CD4-positive, alpha-beta T cell treated with Interleukin-17A for 4 hours (primary cell): ENCODE measurements at places on chromosomes 12 and 14.

DNA sequence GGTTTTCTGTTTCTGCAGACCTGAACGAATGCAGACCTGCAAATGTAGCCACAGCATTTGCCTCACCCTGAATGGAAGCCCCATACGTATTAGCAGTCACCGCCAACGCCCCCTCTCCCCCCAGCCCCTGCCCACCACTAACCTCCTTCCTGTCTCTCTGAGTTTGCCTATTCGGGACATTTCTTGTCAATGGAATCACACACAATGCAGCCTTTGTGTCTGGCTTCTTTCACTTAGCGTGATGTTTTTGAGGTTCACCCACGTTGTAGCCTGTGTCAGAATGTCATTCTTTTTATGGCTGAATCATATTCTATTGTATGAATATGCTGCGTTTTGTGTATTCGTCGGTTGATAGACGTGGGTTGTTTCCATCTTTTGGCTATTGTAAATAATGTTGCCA lies 178.6 kb downstream of the AACS start:
- DNase-seq, result no peak

DNA sequence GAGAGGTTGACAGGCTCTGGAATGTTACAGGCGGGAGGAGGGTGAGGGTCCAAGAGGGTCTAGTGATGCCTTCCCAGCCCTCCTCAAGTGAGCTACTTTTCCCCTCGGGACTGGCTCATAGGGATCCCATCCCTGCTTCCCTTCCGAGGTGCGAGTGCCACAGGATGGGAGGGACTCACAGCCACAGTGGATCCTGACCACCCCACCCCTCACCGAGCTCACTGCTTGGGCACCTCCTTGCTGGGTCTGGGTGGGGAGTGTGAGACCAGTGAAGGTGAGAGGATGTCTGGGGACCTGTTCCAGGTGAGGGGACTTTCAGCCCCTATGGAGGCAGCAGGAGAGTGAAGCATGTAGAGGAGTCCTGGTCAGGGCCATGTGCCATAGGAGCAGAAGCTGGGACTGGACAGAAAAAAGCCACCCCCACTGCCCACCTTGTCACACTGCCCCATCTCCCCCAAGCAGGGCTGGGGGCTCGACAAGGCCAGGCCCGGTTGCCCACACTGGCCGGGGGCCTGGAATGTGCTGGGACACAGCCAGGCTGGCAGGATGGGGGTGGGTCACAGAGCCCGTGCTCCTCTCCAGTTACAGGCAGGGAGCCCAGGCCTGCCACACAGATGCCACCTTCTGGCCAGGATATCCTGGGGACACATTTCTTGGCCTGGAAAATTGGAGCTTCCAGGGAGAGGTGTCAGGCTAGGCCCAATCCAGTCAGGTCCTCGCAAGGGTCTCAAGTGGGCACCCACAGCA lies 1.7 kb upstream of the TNS2 start:
- no peak for DNase-seq

- no peak for DNase-seq
Measured at GRCh38 chr14:63910583-63911363, 58.0 kb downstream of the SYNE2 start.

- DNase-seq, result no peak
Measured at GRCh38 chr12:52007982-52008510, 1.3 kb downstream of the TAMALIN start.

GRCh38 chr14:71397371-71397770 lies 490.1 kb downstream of the PCNX1 start:
- no peak for DNase-seq

DNA sequence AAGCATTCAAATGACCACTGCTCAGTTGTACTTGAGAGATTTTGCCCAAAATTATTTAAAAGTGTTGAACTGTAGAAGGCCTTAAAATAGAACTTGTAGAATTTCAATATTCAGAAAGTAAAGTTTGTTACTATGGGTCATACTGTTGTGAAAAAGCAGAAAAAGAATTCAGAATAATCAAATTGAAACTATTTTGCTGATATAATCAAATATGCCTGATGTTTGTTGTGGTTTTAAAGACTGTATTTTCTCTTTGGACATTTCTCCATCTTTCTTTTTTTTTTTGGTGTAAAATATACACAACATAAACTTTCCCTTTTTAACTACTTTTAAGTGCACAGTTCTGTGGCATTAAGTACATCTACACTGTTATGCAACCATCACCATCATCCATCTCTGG lies 374.7 kb downstream of the APAF1 start:
- DNase-seq, result no peak

- no peak for DNase-seq
Measured at GRCh38 chr12:118330421-118331018, 42.2 kb downstream of the TAOK3 start.

GRCh38 chr12:129790331-129790730 lies 113.5 kb downstream of the TMEM132D start:
- no peak for DNase-seq

- no peak for DNase-seq
Measured at GRCh38 chr14:72615451-72616121, 278.3 kb downstream of the DPF3 start.

DNA sequence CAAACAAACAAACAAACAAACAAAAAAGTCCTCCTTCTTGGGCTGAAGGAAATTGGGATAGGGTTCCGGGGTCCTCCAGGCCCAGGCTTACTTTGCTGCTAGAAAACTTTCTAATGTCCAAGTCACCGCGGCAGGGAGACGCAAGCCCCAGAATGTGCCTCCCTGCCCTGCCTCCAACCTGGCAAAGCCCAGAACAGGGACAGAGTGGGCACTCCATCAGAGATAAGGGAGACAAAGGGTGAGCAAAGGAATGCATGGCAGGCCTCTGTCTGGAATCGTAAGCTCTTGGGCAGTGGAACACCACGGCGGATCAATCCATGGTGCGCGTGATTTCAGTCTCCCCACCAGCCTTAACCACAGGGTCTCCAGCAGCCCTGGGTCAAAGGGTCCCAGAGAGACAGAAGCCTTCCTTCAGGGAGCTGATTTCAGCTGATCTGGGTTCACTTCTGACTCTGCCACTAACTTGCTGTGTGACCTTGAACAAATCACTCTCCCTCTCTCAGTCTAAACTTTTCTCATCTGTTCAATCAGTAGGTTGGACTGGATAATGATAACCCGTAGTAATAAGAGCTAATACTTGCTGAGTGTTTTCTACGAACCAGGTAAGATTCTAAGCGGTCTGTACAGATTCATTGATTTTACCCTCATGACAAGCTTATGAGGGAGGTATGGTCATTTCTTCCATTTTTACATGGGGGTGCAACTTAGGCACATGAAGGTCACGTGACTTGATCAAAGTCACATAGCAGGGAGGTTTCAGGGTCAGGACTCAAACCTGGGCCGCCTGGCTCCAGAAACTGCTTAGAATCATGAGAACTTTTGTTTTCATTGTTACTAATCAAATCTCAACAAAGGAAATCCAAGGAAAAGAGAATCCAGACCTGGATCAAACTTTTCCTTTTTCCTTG lies 12.7 kb downstream of the RILPL1 start:
- DNase-seq, result no peak

DNA sequence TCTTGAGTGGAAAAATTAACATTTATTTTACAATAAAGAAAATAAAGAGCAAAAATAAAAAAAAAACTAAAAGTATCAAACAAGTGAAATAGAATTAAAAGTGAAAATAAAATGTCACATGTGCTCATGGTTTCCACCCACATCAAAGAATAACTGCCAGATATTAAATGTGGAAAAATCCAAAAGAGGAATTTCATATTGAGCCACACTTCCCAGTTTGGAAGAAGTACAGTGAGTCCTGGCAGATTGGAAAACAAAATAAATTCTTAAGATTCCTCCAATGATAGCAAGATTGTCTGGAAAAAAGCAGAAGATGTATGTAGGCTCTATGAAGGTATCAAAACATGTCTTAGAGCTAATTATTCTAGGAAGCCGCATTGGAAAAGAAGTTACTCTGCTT lies 1019.5 kb downstream of the SLC6A15 start:
- DNase-seq, result no peak

GRCh38 chr12:674272-674781 lies 11.1 kb upstream of the NINJ2 start:
- peak; percentile 57 for DNase-seq

GRCh38 chr12:130422676-130423075 lies 85.0 kb downstream of the PIWIL1 start:
- DNase-seq, result no peak

GRCh38 chr14:34018564-34019244 lies 67.8 kb upstream of the EGLN3 start:
- peak; percentile 20 for DNase-seq

DNA sequence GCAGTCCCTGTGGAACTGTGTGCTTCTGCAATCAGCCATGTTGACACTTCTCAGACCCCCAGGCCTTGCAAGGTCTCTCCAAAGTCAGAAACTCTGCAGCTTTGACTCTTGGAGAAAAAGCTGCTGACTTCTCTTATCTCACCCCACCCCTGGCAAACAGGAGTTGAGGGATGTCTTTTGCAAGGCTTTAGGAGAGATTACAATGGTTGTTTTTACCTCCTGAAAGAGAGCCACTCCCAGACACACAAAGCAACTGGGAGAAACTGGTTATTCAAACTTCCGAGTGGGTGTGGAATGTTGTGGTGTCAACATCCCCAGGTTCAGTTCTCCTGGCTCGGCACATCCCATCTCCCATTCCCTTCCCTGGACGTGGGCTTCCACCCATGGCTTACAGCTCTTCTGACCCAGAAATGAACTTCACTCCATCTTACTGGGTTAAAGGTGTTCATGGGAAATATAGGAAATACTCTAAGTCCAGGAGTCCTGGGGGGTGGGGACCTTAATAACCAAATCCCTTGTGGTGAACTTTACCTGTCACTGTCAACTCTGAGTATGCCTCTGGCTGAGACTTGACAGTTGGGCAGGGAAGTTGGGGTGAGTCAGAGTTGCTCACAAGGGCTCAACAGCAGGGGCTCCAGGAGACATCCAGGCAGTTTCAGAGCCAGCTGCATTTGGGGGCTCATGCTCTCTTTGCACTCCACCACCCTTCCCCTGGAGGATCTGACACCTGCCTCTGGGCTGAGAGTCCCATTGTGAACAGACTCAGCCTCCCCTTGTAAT lies 41.9 kb downstream of the CCDC177 start:
- no peak for DNase-seq

DNA sequence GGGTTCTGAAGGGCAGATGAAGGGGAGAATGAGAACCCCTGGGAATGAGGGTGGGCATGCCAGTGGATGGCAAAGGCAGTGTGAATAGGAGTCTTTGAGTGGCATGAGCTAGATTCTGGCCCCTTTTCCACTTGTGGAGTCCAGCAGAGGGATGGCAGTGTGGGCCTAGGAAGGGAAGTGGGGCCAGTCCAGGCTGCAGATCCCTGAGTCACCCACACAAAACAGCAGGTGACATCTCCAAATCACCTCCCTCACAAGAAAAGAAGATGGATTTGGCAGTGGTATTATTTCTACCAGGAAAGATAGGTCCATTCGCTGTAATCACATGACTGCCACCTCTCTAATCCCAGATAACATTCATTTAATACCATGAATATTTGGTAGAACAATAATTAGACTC lies 151.3 kb downstream of the TTC7B start:
- DNase-seq, result no peak

GRCh38 chr14:76891391-76891790 lies 65.2 kb downstream of the LRRC74A start:
- DNase-seq, result no peak

DNA sequence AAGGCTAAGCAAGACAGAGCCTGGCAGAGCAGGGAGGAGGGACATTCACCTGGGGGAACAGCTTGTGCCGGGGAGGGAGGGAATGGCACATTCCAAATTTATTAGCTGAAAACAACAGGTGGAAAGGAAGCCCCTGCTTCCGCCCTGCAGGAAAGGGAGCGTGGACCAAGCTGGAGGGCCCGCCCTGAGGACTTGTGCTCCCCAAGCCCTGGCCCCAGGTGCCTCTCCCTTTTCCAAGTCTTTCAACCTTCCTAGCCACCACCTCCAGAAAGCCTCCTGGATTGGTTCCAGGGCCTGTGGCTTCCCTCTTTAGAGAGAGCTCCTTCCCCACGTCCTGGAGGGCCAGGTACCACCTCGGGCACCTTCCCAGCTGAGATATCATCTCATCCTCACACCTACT lies 2.7 kb downstream of the DEGS2 start:
- DNase-seq, result no peak

DNA sequence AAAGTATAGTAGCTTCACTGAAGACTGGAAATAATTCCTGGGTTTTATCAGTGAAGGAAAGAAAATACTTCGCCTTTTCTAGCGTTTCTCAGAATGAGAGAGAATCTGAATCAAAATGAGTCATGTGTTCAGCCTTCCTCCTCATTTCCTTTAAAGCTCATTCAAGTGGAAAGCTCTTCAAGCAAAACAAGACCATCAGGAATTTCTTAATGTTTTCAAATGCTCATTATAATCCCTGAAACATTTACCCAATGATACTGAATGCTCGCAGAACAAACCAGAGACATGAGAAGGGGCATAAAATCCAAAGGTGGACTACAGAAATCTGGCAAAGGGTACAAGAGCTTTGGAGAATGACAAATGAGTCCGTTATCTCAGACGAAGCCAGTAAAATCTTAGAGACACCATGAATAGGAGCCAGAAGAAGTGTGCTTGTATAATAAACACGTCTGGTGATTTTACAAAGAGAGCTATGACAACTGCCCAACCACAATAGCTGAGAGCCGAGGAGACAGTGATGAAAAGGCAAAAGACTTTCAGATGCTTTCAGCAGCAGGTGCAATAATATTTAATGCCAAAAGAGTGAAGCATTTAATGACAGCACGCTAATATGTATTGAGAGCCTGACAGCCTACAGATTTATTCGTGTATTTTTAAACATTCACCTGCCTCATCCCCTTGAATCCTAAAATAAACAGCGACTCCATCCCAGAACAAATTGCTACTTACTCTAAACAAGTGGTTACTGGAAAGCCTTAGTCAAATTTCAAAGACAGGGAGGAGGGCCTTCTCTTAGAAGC lies 19.0 kb downstream of the SPRING1 start:
- DNase-seq, result no peak

DNA sequence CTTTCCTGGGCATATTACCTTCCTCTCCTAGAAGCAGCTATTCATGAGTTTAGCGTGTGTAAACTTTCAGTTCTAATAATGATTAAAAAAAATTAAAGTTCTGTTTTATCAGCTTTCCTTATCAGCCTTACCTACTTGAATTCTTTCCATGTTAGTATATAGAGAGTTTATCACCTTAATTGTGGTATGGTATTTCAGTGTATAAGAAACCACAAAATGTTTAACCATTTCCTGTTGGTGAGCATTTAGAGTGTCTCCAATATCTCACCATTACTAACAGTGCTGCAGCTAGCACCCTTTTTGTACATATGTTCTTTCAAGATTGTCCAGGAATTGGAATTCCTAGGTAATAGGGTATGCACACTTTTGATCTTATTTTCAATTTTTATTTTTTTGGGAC lies 89.5 kb downstream of the FBXO33 start:
- no peak for DNase-seq

- DNase-seq, result no peak
Measured at GRCh38 chr14:80923368-80923767, 18.2 kb downstream of the CEP128 start.
